ENCODE measurements at places on chromosomes 6 and 20. TPM values are rescaled to one million over a fixed set of nuclear protein-coding genes. Genes with fewer than 3 reads are reported as not detected.

Gene C6orf47
- 21.5 TPM for total RNA-seq

Gene FRMD1
- total RNA-seq: 0.34 TPM

DNA sequence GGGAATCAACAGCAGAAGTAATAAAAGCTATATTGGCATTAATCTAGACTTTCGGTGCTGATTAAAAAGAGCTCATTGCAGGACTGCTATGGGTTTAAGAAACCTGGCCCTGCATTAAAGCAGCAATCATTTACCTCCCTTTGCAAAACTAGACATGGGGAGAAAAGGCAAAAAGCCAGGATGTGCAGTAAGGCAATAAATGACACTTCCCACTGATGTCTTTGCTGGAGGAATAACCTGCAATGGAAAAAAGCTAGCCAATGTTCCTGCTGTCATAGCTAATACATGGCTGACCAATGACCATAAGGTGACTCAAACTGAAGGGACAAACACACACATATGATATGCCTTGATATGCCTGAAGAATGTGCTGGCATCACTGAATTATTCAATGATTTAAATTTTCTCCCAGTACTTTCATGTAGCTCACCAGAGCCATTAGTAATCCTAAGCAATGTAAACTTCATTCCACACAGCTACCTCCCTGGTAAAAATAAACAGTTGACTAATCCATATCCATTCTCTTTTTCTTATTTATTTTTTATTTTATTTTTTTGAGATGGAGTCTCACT, 8.7 kb downstream of the DNAAF9 start:
- no peaks in the 10 kb centered on the region for H3K36me3 ChIP-seq
- H3K4me1 ChIP-seq: peaks cover 16% of the 10 kb centered on the region
- no peak overlapping the region for H3K27ac ChIP-seq
- no peaks in the 10 kb centered on the region for H3K27me3 ChIP-seq

GRCh38 chr20:25090492-25091429, 8.8 kb upstream of the VSX1 start:
- H3K27me3 ChIP-seq: peaks cover 71% of the 10 kb centered on the region
- H3K36me3 ChIP-seq: no peaks in the 10 kb centered on the region
- no peaks in the 10 kb centered on the region for H3K4me1 ChIP-seq
- DNase-seq: no peak
- H3K27ac ChIP-seq: no peak overlapping the region
- no peak overlapping the region for H3K4me3 ChIP-seq

DNA sequence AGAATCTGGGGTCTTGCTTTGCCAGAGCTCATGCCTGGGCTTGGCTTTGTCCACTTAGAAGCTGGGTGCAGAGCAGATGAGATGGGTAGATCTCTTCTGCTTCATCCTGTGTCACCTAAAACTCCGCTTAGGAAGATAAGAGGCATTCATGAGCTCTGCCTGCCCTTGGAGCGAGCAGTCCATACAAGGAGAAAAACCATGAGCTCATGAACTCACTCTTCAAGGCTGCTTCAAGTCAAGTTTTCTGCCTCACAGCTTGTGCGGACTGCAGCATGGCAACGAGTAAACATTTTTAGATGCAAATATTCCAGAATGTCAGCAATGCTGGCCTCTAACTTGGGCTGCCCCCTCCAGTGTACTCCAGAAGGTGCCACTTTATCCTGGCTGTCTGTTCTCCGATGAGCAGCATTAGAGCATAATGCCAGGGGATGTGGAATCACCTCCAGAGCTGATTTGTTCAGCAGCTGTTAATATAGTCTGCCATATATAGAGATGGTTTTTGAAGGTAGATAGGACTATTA, 10.7 kb upstream of the UQCC2 start:
- DNase-seq: no peak
- H3K27ac ChIP-seq: no peak overlapping the region

DNA sequence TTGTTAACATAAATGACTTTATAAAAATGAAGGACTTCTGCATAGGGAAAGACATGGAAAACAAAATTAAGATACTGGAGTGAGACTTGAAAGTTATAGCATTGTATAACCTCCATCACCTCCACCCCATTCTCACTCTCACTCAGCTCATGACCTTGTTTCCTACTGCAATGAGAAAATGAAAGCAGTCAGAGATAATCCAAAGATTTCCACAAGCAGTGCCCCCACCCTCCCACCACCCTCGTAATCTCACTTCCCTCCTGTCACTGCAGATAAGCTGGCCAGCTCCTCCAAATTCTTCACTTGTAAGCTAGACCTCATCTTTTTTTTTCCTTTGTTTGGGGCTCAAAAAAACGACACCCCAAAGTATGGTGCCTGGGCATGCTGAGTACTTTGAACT, 52.9 kb upstream of the PROKR2 start:
- H3K4me1 ChIP-seq: no peaks in the 10 kb centered on the region
- H3K27ac ChIP-seq: no peak overlapping the region
- no peak for DNase-seq
- H3K4me3 ChIP-seq: no peak overlapping the region
- no peaks in the 10 kb centered on the region for H3K27me3 ChIP-seq

GRCh38 chr20:39029364-39029763, 67.2 kb downstream of the DHX35 start:
- H3K4me1 ChIP-seq: no peaks in the 10 kb centered on the region
- H3K27me3 ChIP-seq: no peaks in the 10 kb centered on the region
- H3K4me3 ChIP-seq: no peak overlapping the region
- no peak overlapping the region for H3K27ac ChIP-seq
- peaks cover 28% of the 10 kb centered on the region for H3K36me3 ChIP-seq

Data from osteocyte (in vitro differentiated cells).